ENCODE measurements at places on chromosomes 5 and 9.

GRCh38 chr9:137107312-137107921, 7.1 kb downstream of the DPP7 start:
- DNase-seq = no peak

DNA sequence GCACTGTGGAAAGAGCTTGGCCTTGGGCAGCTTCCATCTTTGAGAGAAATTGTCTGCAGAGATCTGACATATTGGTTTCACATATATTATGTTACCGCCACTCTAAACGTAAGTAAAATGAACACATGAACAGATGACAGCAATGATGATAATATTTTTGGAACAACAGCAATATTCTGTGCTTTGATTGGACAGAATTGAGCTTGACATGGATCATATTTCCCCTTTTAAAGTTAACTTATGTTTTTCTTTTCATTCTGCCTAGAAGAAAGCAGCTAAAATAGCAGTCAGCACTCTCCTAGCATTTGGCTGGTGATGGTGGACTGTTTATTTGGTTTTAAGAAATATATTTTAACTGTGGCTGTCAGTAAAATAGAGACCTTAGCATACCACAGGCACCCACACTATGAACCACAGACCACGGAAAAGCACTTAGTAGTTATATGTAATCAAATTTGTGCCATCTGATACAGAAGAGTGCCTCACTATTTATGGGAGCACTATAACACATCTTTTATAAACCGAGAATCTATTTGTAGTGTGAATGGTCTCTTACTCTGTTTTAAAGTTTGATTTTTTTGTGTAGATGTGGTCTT, 1.8 kb upstream of the CFAP95 start:
- no peak for DNase-seq

GRCh38 chr5:100731768-100732167, 171.3 kb downstream of the ST8SIA4 start:
- no peak for DNase-seq

DNA sequence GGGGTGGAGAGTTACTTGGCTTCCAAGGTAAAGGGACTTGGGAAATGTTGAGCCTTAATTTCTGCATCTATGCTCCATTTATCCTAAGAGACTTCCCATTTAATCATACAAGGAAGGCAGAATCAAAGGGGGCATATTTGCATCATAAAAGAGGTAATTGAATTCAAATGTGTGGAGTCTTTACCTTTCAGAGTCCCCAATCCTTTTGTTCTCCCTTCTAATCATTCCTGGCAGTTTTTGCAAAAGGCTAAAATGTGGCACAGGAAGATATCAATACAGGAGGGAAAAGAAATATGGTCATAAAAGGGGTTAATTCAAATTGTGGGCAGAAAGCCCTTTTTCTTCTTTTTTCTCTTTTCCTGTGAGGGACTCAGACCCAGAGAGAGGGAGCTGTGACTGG, 69.5 kb downstream of the SFXN1 start:
- no peak for DNase-seq

- no peak for DNase-seq
These were observed 280.6 kb downstream of the EBF1 start for GRCh38 chr5:158819095-158819494.

- no peak for DNase-seq
These were observed 34.0 kb downstream of the CCNJL start for GRCh38 chr5:160278343-160278742.

DNA sequence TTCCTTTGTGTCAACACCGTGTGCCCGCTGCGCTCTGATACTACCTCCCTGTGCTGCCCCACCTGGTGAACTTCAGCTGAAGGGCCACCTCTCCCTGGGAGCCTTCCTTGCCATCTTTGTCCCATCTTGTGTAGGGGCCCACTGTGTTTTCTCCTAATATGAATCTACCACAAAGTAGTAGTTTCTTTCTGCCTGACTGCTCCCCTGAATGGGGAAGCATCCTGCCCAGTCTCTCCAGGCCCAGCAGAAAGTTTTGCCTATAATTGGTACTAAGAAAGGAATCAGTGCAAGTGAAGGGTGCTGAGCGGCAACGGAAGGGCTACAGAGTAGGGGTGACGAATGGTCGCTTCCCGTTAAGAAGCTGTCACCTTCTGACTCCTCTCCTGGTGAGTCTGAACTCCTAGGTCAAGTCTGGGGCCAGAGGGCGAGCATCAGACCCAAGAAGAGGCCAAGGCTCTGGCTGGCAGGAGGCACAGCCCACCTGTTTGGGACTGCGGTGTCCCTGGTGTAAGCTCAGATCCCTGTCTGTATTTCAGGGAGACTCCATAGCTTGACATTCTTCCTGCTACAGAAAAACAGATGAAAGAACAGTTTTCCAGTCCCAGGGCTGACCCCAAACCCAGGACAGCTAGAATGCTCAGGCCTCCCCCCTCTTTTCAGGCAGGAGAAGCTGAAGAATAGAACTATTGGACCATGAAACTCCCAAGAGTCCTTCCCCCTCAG, 24.1 kb downstream of the WWC1 start:
- no peak for DNase-seq

DNA sequence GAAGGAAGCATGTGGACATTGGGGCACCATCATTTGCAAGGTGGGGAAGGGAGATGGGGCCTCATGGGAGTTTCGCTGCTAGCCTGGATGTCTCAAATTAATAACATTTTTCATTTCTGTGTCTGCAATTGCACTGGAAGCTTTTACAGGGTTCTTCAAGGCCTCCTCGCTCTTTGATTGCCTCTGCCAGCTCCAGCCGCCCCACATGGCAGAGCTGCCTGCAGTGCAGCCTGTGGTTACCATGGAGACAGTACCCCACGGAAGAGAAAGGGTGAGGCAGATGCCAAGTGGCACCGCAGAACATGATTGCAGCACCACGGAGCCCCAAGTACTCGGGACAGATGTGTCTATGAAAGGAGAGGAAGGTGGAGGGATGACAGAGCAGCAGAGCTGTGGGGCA, 25.4 kb downstream of the CTNND2 start:
- DNase-seq = no peak

DNA sequence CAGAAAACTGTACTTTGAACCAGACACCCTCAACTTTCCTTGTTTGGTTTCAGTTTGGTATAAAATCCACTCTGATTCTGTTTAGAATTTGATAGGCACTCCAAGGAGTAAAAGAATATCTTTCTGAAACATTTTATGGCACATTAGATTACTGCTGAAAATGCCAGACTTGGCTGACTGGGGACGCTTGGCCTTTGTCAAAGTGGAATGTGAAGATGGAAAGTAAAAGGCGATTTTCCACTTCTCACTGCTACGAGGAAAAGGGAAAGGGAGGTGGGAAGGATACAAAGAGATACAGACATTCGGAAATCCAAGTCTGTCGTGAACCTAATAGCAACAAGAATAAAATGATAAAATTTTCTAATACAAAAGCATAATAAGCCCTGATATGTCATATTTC, 203.9 kb downstream of the DMRT2 start:
- no peak for DNase-seq

DNA sequence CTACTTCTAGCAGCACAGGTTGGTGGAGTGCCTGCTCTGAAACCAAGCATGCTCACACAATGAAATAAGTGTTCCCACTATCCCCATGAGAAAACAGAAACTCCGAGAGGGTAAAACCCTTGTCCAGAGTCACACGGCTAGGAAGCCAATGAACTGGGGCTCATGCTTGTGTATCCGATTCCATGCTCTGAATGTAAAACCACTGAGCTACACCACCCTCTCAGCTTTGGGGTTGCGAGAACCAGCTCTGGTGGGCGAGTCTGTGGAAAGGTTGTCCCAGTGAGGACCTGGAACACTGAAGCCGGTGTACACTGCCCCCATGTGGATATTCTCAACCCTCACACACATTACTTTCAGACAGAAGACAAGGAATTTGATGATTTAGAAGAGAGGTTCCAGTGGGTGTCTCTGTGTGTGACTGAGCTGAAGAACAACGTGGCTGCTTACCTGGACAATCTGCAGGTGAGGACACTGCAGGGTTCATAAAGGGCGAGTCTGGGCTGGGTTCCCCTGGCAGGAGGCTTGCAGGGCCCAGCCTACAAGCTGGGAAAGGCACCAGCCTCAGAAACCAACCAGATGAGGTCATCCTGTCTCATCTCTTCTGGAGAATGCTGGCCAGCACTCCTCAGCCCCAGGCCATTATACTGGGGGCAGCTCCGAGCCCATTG, 37.4 kb downstream of the ARHGEF37 start:
- DNase-seq = no peak

DNA sequence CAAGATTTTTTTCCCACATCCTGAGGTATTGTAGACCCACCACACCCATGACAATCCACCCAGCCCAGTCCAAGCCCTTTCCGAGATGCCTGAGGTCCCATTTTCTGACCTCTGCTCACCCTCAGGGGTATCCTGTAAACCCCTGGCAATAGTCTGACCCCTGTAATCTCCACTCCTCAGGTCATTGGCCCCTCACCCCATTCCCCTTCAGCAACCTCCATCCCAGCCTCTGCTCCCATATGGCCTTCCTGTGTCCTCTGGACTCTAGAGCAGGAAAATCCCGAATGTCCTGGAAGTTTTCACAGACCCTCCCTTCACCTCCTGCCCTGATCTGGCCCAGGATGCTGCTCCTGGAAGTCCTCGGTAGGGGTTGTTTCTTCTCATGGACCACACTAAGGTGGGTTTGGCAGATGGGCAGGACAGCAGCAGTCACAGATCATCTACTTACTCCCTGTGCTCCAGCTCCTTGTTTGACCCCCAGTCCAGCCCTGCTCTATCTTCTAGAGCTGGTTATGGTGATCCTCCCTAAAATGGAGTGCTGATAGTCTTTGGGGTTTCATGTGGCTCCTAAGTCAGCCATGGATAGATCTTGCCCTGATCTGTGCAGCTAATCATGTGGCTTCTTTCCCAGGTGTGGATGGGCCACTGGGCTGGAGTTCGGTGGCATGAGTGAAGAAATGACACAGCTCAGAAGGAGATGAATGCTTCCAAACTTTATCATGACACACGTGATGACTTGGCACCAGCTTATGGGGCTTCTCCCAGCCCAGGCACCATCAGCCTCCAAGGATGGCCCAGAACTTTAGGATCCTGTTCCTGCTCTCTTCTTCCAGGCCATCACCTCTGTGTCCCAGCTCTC, 12.0 kb upstream of the ACSL6 start:
- DNase-seq = no peak

- DNase-seq = no peak
These were observed 18.5 kb upstream of the RCL1 start for GRCh38 chr9:4774209-4774608.

DNA sequence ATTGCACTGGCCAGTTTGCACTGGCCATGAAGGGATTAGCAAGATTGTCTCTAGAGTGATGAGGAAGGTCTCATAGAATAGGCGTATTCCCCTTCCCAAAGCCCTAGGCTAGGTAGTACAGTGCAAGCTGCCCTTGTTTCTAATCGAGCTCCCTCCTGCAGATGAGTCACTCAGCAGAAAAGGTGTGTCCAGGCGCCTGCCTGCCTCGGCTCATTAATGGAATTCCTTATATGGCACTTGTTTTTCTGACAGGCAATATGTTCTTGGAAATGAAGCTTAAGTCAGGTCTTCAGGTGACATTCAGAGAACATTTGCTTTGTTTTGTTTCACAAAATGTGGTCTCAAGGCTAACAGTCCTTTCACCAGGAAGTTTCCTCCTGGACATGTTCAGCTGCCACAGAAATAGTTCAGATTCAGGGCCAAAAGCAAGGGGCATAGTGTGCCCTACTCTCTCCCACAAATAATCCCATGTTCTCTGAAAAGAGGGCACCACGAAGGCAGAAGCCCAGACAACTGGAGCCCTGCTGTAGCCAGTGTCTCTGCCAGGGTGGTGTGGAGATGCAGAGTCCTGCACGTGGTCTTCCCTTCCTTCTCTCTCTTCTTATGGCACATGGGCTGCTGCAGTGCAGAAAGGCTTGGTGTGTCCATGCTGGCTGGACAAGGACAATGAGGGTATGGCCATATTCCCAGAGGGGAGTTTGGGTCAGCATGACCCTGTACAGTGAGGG, 281.1 kb upstream of the MAP3K1 start:
- no peak for DNase-seq

DNA sequence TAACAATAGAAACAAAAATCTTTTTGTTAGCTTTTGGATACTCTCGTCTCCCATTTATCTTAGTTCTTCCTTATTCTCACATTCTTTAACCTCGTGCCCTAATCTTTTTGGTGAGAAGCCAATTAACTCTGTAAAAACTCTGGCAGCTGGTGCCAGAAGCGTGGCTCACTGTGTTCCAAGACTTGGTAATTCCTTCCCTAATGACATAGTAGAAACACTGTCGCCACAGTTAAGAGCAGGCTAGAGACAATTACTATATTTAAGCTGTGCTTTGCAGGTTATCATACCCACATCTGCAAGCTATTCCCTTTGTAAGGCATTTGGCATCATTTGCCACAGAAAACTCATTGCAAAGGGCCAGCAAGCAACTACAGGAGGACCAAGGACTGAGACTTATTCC, 160.9 kb upstream of the PIK3R1 start:
- no peak for DNase-seq

DNA sequence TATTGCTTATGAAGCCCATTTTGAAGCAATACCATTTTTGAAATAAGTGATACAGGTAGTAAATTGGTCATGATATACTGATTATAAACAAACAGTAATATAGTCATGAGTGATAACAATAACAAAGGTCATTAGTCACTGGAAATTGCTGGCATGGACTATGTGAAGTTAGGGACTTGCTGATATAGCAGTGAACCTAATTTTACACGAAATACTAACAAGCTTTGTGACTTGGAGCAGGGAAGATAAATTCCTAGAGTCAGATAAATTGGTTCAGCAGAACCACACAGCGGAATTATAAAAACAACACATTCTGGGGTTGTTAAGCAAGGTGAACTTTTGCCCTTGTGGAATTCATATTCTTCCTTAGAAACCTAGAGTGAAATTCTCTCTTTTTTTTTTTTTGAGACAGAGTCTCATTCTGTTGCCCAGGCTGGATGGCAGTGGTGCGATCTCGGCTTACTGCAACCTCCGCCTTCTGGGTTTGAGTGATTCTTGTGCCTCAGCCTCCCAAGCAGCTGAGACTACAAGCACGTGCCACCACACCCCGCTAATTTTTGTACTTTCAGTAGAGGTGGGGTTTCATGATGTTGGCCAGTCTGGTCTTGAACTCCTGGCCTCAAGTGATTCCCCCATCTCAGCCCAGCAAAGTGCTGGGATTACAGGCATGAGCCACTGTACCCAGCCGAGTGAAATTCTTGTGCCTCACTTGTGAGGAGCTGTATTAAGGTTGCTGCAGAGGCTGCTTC, 6.0 kb downstream of the UGCG start:
- DNase-seq = no peak

GRCh38 chr5:88957013-88957412, 74.0 kb upstream of the MEF2C start:
- DNase-seq = no peak

DNA sequence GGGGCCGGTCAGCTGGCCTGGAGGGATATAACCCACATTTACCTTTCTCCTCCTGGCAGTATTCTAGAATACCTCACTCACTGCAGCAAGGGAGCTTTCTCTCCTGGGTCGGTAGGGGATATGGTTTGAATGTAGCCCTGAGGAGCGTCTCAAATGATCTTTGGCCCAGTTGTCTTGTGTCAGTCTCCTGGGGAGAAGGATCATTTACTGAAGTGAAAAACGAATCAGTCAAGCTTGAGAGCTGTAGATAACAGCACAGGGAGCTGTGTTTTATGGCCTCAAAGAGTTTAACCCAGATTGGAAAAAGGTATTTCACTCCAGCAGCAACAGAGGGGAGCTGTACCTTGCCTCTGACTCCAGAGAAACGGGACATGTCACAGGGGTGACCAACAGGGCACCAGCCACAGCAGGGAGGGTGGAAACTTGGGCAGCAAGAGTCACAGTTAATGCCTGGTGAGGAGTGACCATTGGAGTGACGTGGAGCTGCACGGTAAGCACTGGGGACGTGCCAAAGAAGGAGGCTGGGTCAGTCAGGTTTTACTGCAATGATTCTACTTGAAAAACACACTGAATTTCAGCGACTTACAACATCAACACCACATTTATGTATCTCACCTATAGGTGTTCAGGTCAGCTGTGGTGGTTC, 29.8 kb upstream of the ZFR start:
- DNase-seq = no peak
